ENCODE measurements at places on chromosomes 7 and 10.

DNA sequence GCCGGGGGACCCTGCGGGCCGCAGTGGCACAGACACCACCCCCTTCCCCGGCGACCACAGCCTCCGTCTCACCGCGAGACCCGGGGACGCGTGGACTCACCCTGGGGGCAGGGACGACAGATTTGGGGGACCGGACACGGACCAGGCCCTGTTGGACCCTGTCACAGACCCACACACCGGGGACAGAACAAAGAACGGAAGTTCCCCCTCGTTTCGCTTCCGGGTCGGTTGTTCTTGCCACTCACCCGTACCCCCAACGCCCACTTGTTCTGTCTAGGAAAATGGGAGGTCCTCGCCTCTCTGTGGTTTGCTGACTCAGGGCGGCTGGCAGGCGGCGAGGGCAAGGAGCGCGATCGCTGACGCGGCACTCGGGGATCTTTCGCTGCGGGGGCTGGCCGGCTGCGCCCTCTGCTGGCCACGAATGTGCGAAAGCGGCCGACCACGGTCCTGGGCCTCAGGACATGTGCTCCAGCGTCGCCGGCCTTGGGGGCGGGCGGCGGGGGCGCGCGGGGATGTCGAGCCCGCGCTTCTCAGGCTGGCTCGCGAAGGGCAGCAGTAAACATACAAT, at the start of gene ZNF3:
Gene ZNF3 (minus strand): TSS at position 189 of the 568 bp plus-strand sequence. CDS start 4,366 bp downstream, outside the sequence.
- peak; percentile 99 for DNase-seq

DNA sequence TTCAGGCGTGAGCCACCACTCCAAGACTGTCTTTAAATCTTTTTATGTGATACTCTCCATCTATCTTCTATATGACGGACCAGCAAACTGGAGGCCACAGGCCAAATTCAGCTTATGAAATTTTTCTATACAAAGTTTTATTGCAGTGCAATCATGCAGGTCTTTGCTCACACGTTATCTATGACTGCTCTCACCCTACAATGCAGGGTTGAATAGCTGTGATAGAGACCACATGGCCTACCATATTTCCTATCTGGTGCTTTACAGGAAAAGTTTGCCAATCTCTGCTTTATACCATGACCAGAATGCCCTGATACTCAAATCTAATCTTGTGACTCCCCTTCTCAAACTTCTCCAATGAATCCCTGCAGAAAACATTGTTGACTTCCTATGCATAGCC, 89.5 kb upstream of the ACBD5 start:
- DNase-seq: no peak

DNA sequence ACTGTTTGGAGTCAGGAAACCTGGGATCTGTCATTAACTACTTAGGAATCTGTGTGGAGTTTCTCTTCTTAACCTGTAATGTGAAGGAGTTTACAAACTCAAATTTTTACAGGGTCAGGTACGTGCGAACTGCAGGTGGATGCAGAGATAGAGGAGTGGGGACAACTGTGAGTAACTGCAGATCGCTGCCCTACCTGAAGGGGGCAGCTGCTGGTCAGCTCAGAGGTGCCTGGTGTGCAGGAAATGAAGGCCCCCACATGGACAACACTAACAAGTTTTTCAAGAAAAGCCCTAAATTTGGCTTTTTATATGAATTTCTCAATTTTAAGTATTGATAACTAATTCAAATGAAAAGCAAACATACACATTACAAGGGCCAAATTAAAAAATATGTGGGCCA, 380.0 kb downstream of the REEP3 start:
- DNase-seq: no peak

DNA sequence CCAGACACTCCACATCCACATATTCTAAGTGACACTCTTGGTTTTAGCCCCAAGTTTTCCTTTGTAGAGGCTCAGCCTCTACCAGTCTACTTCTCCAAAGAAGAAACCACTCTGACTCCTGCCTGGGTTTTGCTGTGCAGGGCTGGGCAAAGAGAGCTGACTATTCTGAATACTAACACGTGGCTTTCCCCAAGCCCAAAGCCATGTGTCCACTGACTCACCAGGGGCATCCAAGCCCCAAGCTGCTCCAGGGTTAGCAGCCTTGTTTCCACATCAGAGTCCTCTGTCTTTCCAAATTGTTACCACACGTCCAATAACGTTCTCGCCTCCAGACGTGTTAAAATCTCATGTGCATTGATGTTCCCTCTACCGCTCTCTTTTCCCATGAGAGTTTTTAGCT, 8.7 kb downstream of the GALNTL5 start:
- no peak for DNase-seq

DNA sequence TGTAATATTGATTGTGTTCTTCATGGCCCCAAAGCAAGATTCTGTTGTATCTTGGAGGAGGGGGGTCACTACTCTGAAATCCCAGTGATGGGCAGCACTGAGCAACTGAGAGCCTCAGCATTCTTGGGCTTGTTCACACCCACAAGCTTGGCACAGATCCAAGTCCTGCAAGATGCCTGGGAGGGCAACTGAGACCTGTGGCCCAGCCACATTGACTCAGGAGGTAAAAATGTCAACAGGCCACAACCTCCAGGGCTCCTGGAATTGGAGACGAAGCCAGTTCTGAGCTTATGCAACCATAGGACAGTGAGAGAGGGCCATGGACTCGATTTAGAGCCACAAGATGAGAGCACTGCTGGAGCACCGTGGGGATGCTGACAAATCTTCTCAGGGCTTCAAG, 3.1 kb upstream of the DOCK1 start:
- DNase-seq: peak; percentile 69

DNA sequence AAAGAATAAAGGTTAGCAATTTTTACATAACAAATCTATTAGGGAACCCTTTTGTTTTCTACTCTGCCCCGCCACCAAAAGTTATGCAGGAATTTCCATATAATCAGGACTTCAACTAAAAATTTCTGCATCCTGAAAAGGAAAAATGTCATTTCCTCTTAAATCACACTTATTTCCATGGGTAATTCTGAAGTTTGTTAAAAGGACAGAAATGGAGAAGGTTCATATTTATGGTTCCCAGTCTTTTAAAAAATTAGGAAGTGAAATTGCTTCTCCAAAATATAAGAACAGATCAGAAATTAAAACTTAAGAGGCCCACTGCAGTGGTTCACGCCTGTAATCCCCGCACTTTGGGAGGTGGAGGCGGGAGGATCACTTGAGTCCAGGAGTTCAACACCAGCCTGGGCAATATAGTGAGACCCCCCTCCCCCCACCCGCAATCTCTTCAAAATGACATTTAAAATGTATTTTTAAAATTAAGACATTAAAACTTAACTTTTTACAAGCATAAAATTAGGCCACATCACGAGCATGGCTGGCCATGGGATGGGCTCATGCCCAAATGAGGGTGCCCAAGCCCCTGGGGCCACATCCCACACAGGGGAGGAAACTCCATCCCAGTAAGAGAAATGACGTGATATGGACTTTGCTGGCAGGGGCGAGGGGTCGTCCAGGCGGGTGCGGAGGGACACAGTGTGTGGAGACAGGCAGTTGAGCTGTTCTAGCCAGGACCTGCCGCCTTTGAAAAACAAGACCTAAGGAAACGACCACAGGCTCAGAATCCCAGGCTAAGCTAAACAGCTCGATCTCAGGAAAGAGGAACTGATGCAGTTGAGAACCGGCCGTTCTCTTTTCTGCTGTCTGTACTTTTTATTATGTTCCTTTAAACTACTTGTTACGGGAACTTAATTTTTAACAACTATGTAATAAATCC, 51.3 kb upstream of the NFE2L3 start:
- no peak for DNase-seq

GRCh38 chr10:30495687-30496086, 61.7 kb downstream of the MAP3K8 start:
- peak; percentile 47 for DNase-seq

DNA sequence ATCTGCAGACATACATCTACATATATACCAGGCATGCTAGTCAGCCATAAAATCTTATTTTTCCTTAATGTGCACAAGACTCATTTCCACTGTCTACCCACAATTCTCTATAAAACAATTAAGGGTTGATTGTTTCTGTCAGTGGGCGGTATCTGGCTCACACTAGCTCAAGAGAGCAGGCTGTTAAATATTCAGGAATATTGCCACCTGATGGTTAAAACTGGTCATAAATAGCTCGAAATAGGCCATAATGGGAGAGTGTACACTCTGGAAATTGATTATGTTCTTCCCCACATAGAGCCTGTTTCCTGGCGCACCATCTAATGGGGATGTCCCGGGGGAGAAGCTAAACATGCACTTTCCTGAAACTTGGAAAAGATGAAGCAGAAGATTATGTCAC, 620.6 kb upstream of the ANKRD30A start:
- no peak for DNase-seq

Data from IMR-90 (cell line).